ENCODE measurements at places on chromosomes 6 and 20.

DNA sequence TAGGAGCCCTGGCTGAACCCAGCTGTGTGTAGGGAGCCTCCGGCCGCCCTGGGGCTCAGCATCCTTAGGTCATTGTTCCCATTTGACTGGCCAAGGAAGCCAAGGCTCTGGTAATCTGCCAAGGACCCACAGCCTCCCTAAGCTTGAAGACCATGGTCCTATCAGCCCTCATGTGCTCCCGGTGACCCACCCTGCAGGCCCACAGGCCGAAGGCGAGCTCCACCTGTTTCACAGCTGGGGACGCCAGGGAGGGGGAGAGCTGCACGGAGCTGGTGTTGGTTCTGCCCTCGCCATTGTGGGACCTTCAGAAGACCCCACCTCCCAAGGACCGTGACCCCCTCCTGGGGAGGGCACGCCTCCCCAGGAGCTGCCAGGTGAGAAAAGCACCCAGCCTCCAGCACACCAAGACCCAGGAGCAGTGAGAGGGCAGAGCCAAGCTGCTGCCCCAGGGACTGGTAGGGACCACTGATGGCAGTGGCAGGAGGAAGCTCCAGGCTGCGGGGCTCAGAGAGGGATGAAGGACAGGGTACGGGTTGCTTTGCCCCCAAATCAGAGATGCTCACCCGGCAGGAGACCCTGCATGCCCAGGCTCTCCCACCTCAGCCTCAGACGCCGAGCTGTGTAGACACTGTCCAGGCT, 30.7 kb upstream of the MRGBP start:
- DNase-seq, result no peak

GRCh38 chr20:34849778-34850177, 22.9 kb downstream of the GGT7 start:
- DNase-seq, result no peak

DNA sequence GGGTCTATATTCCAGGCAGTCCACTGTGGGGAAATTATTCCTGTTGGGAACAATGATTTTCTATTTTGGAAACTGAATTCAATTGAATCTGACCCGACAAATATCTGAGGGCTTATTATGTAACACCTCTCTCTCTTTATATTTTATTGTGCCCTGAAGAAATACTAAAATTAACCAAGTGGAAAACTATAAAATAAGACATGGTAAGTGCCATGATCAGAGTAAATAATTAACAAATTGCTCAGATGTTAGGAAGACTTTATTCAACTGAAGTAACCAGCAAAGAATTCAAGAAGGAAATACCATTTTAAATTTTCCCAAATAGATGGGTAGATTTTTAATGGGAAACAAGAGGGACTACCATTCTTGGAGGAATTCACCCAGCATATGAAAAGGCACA, 632.9 kb downstream of the MAFB start:
- no peak for DNase-seq

DNA sequence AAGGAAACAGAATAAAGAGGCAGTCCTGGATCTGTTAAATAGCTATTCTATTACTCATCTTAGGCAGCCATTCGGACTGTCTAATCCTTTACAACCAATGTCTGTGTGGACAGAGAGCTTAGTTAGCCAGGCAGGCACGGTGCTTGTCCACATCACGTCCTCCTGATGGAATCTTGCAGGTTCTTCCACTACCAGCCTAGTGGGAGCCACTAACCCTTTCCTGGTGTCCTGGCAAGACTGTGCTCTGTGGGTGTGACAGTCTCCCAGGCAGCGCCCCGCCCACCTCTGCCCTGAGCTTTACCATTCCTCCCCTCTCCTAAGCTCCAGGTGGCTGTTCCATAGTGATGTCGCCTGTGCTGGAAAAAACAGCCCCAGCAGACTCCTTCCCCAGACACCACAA, 78.3 kb upstream of the CLDN20 start:
- peak; percentile 6 for DNase-seq

- peak; percentile 29 for DNase-seq
Observed at GRCh38 chr20:23340524-23340923, 10.1 kb upstream of the NXT1 start.

GRCh38 chr20:1783245-1783644, 112.0 kb upstream of the SIRPA start:
- no peak for DNase-seq

GRCh38 chr6:28941684-28942448, 18.1 kb upstream of the TRIM27 start:
- no peak for DNase-seq

DNA sequence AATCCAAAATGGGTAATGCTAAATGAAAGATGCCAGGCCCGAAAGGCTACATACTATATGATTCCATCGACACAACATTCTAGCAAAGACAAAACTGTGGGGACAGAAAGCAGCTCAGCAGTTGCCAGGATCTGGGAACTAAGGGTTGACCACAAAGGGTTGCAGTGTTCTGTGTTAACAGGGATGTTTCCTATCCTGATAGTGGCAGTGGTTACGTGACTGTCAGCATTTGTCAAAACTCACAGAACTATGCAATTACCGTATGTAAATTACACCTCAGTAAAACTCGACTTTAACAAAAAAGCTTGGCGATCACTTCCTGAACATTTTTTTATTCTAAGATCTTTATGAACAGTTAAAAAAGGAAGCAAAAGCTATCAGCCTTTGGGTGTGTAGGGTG, 83.9 kb downstream of the BANF2 start:
- DNase-seq, result no peak

DNA sequence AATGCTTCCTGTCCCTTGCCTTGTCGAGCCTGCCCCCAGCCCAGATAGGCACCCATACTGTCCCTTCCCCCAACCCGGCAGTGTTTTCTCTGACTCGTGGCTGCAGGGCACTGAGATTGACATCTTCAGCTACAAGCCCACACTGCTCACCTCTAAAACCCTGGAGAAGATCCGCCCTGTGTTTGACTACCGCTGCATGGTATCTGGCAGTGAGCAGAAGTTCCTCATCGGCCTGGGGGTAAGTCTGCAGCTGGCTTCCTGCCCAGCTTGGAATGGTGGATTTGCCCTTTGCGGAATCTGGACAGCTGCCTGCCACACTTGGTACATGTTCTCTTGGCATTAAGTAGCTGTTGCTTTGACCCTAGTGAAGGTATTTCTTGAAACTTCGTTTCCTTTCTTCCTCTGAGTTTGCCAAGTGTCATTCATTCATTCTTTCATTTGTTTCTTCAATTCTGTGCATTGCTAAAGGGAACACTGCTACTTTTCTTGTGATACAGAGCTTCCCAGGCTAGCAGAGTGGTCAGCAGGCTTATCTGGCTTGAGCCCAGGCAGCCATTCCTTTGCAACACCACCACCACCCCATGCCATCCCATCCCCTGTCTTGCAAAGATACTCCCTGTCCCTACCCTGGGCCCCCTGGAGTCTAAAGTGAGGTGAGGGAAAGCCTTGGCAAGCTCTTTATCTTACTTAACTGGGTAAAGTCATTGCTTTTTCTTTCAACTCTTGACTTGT, 26.2 kb downstream of the CCDC167 start:
- DNase-seq, result no peak

DNA sequence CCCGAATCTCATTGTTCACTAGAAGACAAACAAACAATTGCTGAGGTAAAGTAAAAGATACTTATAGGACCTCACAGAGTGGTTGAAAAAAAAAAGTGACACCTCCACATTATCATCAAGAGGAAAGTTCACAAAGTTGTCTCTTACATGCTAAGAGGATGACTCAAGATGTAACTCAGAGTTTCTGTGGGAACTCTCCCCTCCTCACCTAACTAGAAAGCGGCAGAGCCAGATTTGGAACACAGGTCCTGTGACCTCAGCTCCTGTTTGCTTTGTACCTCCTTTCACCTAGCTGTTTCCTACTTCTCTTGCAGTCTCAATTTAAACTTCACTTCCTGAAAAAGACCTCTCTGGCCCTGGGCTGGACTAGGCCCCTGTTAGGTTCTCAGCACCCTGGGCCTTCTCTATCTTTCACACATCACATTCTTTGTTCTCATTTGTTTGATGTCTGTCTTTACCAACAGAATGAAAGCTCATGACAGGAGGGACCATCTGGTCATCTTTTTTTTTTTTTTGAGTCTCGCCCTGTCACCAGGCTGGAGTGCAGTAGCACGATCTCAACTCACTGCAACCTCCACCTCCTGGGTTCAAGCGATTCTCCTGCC, 60.8 kb downstream of the CD24 start:
- no peak for DNase-seq

DNA sequence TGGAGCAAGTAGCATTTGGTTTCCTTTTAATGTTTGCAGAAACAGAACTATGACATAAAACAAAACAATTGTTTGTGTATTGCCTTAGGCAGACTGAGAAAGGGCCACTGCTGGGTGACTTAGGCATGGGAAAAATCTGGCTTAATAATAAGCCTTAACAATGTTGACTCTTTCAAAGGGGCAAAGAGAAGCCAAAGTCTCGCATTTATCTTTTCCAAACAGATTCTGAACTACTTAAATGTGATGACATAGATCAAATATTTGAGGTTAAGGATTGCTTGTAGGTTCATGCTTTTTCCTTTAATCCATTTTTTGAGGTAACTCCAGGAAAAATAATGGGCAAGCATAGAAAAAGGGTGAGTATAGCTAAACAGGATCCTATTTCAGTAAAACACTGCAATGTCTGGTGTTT, 39.6 kb downstream of the ADAT2 start:
- no peak for DNase-seq

- DNase-seq, result no peak
Observed at GRCh38 chr6:85975957-85976356, 333.3 kb upstream of the SYNCRIP start.

GRCh38 chr20:24609757-24610156, 140.3 kb downstream of the SYNDIG1 start:
- no peak for DNase-seq

DNA sequence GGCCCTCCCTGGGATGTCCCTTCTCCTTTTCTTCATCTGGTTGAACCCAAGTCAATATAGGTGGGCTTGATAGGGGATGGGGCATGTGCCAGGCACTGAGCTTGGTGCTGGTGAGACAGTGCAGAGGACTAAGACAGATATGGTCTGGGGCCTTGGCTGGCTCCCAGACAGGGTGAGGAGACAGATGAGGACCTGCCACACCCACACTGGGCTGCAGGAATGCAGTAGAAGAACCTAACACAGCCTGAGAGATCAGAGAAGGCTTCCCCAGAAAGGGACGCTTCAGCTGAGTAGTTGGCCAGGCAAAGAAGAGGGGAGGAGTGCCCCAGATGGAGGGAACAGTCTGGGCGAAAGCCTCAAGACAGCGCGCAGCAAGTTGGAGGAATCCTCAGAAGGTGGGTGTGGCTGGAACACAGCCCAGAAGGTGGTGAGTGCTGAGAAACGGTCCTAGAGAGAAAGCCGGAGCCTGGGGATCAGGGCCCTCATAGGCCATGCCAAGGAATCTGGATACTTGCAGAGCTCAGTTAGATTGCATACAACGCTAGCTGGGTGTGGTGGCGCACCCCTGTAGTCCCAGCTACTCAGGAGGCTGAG, 26.4 kb downstream of the CD40 start:
- DNase-seq, result no peak

- DNase-seq, result no peak
Observed at GRCh38 chr6:109237077-109237985, 142.0 kb downstream of the CEP57L1 start.

- DNase-seq, result no peak
Observed at GRCh38 chr20:32510120-32510600, 75.0 kb downstream of the NOL4L start.

- DNase-seq, result no peak
Observed at GRCh38 chr20:7038029-7038428, 270.5 kb downstream of the BMP2 start.

- DNase-seq, result no peak
Observed at GRCh38 chr6:31299511-31299910, 27.6 kb upstream of the HLA-C start.

DNA sequence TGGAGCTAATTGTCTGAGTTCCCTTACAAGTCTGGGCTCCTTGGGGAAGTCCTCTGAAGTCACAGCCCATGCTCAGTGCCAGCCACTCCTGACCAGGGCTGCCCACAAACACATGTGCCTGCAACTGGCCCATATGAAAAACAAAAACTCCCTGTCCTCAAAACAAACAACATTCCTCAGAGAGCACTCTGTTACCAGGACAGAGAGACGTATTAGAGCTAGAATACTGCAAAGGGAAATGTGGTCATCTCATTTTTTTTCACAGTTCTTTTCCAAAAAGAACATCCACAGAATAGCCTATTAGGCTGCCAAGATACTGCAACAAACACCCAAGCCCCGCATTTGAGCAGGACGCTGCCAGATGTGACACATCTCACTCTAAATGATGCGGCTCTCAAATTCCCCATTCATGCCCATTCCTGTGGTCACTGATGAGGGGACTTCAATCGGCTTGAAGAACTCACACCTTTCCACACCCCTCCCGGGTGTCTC, 71.1 kb downstream of the SLC22A23 start:
- no peak for DNase-seq

DNA sequence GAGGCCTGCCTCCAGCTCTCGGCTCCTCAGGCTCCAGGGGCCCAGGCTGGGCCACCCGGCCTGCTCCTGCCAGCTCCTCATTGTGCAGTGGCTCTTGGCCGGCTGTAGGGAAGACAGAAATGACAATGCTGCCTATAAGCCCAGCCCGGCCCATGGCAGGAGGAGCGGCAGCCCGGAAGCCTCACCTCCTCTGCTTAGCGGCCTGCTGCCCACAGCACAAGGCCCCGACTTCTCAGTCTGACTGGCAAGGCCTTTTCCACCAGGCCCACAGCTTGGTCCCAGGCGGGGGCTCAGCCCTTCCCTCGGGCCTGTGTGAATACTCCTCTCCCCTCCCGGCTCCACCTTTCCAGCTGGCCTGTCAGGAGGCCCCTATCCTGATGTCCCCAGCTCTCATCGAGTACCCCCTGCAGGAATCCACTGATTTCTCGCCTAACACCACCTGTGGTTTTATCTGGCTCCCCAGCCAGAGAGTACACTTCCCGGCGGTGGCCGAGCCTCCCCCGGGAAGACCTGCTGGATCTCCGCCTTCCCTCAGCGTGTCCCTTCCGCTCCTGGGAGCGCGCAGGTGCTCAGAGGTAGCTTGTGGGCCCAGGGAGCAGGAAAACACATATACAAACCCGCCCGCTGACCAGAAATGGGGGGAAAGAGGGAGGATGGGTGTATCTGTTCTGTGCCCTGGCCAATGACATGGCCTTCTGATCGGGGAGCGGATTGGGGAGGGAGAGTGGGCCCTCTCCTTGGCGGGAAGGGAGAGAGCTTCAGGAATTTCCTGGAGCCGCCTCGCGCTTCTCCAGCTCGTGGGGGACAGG, 963 bp downstream of the DDRGK1 start:
- peak; percentile 73 for DNase-seq

GRCh38 chr6:55980627-55981211, 105.3 kb upstream of the BMP5 start:
- no peak for DNase-seq

- no peak for DNase-seq
Observed at GRCh38 chr20:62908971-62909791, 17.1 kb downstream of the DIDO1 start.
